ENCODE measurements at places on chromosomes 1 and 21.
A peak's percentile ranks its signal among the peaks of the same experiment; 100 is the strongest.

GRCh38 chr1:204478172-204478899, 16.3 kb downstream of the PIK3C2B start:
- DNase-seq = no peak

DNA sequence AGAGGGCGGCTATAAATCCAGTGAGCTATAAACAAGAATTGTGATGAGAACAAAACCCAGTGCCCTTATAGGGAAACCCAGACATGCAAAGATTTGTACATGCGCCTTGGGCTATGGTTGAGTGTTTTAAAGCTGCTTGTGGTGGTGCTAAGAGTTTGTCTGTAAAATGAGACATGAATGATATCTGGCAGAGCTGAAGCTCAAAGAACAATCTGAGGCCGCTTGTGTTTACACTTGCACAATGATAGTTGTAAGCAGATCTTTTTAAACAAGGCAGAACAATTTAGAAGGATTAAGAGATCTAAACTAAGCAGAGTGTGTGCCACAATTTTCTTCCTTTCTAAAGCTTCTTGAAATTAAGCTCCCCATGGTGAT, 80.4 kb upstream of the ADAMTS5 start:
- DNase-seq = no peak

- no peak for DNase-seq
Observed at GRCh38 chr1:174428033-174428432, 19.7 kb upstream of the GPR52 start.

DNA sequence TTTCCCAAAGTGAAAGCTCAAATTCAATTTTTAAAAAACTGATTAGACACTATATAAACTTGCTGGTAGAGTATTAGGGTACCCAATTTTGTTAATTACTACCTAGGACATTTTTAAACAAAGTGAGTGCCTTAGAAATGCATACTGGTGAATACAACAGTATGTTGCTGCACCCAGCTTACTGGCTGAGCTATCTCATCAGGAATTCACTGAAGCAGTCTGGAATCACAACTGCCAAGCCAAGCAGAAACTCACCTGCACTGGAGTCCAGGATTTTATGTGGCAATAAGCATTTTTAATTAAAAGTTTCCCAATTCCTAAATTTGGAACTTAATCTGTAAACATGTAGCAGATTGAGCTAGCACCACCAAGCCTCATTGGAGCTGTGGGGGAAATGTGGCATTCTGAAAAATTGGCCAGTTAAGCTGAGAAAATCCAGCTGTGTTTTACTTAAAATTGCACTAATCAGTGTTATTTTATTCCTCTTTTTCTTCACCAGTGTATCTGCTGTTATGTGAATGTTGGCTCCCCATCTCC, 61.8 kb downstream of the CLEC20A start:
- no peak for DNase-seq

GRCh38 chr1:55632058-55632457, 416.9 kb upstream of the USP24 start:
- DNase-seq = no peak

- DNase-seq = peak; percentile 49
Observed at GRCh38 chr21:46515109-46515508, 56.4 kb downstream of the DIP2A start.

- DNase-seq = no peak
Observed at GRCh38 chr1:24027838-24028468, 47.8 kb upstream of the SRSF10 start.
